Subcutaneous adipose tissue (tissue), 4 donors: ENCODE measurements at places on chromosomes 2 and 18. TPM values are rescaled to one million over a fixed set of nuclear protein-coding genes. Genes with fewer than 3 reads are reported as not detected.

Gene RGPD4
- not detected for total RNA-seq

Gene ALPP
- total RNA-seq, result not detected

Gene TMEM169
- total RNA-seq, result 0.68 TPM

Gene CPS1
- 7.3 TPM for total RNA-seq

Gene ANKRD30B
- not detected for total RNA-seq

Gene FAP
- total RNA-seq, result 30.6 TPM

Gene SUMO1
- 52.8 TPM for total RNA-seq

Gene PLEKHH2
- 78.2 TPM for total RNA-seq

Gene HNMT
- 279 TPM for total RNA-seq

Gene MARCHF4
- not detected for total RNA-seq

Gene CIAO1
- 118 TPM for total RNA-seq

Gene GAL3ST2
- not detected for total RNA-seq

Gene CDK15
- 4.6 TPM for total RNA-seq

Gene EVX2
- not detected for total RNA-seq

Gene CCDC141
- total RNA-seq, result 5.4 TPM

Gene PLCL1
- 8.9 TPM for total RNA-seq

Gene G6PC2
- not detected for total RNA-seq

Gene MGAT4A
- 23.0 TPM for total RNA-seq

Gene ARHGEF4
- 6.4 TPM for total RNA-seq

Gene LONRF2
- 4.7 TPM for total RNA-seq

Gene KCNS3
- total RNA-seq, result 2.2 TPM

Gene DSC3
- total RNA-seq, result not detected
